ENCODE measurements at places on chromosomes 3 and 15.

DNA sequence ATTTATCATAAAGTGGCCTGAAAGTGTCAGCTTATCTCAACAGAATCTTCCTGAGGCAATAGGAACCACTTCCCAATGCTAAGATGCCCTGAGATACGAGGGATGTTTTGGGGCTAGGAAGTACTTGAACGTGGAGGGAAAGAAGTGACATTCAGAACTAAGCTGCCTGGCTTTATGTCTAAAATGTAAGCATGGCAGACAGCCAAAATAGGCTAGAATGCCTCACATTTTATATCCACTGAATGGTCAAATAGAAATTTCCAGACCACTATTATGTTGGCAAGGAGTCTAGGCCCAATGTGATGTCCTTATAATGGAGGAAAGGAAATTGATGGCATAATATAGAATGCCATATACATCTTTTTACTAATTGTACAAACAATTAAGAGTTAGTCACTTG is 154.9 kb downstream of the PEX5L start:
- DNase-seq, result no peak

DNA sequence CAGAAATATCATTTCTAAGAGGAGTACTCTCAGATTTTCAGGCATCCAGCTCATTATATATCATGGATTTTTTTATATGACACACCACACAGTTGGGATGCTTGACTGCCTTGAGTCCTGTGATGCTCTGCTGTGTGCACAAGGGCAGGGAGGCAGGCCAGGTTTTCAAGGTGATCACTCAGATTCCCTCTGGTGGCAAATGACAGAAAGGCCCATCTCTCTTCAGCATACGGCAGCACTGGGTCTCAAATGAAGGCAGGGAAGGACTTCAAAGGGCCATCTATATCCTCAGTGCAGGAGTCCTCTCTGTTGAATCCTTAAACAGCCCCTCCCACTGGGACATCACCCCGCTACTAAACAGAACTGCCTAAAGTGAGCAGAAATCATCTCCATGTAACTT is 54.8 kb upstream of the MYO5C start:
- DNase-seq, result no peak

DNA sequence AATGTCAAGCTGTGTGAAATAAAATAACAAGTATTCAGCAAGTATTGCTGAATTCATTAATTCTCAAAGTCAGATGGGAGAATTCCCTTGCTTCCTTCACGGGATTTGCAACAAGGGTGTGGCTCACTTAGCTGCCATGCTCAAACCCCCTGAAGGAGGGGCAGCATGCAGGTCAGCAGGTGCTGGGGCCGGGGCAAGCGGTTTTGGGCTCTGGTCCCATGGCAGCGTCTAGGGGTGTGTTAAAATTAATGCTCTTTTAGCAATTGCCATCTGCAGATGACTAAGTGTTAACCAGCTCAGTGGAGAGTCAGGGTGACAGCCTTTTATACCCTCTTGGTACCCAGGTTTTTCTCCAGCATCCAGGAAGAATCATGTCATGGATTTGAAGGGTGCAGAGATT is 40.0 kb upstream of the RBMS3 start:
- no peak for DNase-seq

DNA sequence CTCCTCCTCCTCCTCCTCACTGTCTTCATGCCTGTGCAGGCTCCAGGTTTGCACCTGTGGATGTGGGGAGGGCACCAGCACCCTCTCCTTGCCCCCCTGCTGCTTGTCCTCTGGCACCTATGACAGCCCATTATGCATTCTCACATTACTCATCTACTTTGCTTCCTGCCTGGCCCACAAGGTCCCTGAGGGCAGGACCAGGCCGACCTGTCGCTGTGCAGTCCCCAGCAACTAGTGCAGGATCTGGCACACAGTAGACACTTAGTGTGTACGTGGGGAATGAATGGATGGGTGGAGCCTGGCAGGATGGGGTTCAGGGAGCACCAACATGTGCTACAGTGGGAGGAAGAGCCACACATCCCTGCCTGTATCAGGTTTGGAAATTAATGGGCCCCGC is 58.3 kb upstream of the TMEM115 start:
- DNase-seq, result no peak

GRCh38 chr3:48208076-48208475 is 15.2 kb upstream of the CAMP start:
- no peak for DNase-seq

DNA sequence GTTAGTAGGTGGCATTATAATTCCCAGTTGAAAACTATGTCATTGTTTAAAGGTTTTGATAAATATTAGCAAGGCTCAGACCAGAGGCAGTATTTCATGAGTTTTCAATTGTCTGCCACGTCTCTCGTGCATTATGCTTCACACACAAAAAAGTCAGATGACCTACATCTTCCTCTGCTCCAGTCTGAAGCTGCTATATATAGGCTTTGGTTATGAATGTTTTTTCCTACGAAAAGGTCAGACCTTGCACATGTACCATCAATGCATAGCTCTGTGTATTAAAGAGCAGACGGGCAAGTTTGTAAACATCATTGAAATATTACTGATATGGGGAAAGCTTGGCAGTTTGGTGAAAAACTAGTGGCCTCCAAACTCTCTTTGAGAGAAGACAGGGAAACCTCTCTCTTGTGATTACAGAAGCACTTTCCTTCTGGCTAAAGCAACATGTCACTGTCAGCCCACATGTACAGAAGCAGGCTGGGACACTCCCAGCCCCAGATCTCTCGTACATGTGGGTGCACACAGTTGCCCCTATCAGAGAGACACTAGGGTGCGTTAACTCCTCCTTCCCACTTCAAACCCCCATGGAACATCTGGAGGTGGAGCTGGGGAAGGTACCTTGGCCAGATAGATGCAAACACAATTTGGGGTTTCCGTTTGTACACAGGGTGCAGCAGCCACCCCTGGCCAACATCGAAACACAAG is 184.0 kb upstream of the BCL6 start:
- DNase-seq, result no peak

- DNase-seq, result no peak
Observed at GRCh38 chr3:127458696-127459604, 131.6 kb downstream of the TPRA1 start.

DNA sequence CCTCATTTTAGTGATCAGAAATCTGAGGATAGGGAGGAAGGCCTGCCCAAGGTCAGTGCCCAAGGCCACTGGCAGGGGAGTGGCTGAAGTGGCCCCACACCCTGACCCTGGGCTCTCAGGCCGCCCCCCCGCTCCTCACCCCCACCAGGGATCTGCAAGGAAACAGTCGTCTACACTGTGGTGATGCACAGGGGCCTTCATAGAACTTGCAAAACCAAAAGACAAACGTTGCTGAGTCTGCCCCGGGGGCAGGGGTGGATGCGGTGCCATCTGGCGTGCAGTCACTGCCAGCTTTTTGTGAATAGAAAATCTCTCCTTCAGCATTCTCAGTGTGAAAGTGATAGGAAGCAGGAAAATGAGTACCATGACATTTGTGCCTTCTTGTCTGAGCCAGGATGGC is 41.3 kb downstream of the WHAMM start:
- DNase-seq, result no peak

- DNase-seq, result no peak
Observed at GRCh38 chr3:14599488-14599887, 52.1 kb upstream of the CCDC174 start.

DNA sequence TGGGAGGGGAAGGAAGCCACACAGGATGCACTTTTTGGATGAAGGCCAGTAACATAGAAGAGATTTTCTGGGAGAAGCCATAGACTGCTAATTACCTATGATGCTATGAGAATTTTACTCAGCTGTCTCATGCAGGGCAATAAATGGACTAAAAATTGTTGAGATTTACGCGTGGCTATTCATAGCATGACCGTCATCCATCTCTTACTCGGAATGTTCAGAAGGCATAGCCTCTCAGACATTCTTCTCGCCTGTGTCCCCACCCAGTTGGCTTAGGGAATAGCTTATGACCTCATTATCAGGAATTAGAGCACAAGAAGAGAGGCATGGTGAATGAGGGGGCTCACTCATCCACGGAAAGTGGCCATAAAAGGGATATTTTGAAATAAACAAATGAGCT is 107.9 kb upstream of the ATP10A start:
- no peak for DNase-seq

GRCh38 chr3:129195731-129196256 is 12.1 kb upstream of the CNBP start:
- DNase-seq, result no peak

DNA sequence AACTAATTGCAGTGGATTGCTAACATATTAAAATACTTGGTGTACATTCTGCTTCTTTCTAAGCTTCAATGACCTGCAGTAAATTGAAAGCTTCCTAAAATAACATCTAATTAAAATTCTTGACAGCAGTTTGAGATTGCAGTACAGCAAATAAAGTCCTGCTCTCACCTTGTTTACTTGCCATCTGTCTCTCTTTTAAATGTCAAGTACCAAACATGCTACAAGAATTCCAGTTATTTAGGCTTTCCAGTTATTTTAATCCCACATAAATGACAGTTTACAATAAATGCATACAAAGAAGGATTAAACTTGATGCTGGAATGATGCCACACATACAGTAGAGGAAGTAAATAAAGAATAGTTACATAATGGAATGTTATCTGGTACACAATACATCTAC is 33.2 kb downstream of the CBLB start:
- DNase-seq, result no peak

DNA sequence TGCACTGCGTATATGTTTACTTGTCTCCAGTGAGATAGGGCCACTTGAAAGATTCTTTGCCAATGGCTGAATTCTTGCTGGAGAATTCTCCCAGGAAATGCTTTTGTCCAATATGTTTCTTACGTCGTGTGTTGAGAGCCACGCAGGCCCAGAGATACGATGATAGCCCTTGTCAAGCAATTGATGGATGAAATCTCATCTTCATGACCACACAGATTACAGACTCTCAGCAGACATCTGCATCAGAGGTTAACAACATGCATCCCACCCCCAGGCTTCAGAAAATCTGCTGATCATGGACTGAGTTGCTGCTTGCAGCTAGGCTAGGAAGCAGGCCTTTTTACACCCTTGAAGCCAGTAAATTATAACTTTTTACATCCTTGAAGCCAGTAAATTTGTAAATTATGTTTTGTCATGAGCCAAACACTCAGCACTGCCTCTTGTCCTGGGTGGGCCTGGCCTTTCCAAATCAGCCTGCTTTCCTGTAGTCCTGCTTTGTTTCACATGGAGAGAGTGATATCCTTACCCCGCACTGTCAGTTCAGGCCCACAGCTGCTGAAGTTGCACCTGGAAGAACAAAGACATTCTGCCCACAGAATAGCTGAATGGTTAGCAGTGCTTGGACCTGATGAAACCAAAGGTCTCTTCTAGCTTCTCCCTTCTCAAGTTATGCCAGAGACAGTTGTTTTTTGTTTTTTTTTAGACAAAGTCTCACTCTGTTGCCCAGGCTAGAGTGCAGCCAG is 84.4 kb downstream of the GPR156 start:
- no peak for DNase-seq

DNA sequence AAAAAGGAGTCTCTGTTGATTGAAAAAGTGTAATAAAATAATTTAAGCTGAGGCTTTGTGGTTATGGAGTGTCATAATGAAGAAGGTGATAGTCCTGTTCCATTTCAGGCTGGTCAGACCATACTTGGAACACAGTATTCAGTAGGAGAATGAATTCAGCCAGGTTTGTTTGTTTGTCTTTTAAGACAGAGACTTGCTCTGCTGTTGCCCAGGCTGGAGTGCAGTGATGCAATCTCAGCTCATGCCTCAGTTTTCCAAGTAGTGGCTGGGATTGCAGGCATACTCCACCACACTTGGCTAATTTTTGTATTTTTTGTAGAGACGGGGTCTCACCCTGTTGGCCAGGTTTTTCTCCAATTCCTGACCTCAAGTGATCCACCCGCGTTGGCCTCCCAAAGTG is 33.5 kb downstream of the IQGAP1 start:
- no peak for DNase-seq

DNA sequence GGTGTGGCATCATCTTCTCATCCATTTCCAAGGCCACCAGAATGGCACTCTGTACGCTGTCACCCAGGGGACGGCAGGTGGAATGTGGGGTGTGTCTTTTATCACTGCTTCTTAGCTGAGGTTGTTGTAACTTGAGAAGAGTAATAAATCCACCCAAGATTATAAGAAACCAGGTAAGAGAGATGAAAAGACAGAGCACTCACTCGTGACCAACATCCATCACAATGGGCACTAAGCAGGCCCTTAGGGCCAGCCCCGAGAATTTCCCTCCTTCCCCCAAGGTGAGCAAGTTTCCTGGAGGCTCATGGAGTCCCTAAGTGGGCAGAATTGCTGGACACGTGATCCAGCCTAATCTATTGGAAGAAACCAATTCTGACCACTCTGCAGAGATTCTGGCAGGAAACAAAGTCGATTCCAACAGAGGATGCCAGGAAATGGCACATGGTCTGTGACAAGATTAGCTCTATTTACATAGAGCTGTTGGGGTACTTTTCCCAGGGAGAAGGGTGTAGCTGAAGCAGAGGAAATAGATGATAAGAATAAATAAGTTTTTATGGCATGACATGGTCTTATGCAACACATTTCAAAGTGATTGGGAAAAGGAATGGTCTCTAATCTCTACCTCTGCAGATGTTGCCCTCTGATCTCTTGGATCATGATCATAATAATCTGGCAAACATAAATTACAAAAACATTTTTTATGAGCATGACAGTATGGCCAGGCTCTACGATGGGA is 22.5 kb downstream of the SLC6A20 start:
- DNase-seq, result no peak

- no peak for DNase-seq
Observed at GRCh38 chr15:54859982-54860381, 336.8 kb downstream of the RSL24D1 start.

DNA sequence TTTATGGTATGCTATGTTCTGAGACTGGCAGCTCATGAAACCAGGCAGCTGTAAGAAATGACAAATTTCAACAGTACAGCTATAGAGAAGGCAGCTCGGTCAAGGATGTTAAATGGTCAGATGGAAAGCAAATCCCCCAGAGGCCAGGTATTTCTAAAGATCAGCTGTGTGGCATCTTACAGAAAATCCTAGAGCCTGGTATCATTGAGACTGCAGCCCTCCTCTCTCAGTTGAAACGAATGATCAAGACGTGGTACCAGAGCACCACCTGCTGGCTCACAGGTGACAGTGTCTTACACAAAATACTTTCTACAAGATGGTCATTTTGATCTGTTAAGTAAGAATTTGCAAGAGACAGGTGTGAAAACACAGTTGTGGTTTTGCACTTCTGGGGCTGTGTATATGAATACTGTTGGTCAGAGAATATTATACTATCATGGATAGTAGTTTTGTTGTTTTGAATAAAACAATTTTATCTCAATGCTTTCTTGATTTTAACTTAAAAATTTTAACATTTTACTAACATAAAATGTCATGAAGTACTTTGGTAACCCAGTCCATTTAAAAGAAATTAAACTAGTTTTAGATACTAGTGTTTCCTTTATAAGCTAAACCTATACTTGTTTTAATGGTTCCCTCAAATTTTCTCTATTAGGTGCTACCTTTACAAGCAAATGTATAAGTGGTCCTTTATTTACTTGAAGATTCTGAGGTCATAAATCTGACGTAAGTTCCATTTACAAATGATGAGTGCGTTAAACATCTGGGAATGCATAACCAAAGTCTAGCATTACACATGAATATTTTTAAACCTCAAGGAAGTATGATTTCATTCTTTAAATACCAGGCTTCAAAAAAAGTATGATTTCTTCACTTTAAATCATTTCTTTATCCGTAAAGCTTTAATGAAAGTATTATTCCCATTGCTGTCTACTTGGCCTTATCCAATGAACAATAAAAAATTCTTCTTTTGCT is 121.8 kb downstream of the PDZRN3 start:
- peak; percentile 50 for DNase-seq

GRCh38 chr15:94924971-94925598 is 693.7 kb downstream of the MCTP2 start:
- no peak for DNase-seq

All from NCI-H1930 (cell line).